Activated CD4-positive, alpha-beta T cell treated with anti-CD3 and anti-CD28 coated beads for 48 hours (primary cell): ENCODE measurements at places on chromosomes 16 and 17.

- DNase-seq: no peak
Measured at GRCh38 chr17:50035421-50035879, 20.5 kb upstream of the ITGA3 start.

- no peak for DNase-seq
Measured at GRCh38 chr16:14148016-14148415, 76.9 kb downstream of the MRTFB start.

DNA sequence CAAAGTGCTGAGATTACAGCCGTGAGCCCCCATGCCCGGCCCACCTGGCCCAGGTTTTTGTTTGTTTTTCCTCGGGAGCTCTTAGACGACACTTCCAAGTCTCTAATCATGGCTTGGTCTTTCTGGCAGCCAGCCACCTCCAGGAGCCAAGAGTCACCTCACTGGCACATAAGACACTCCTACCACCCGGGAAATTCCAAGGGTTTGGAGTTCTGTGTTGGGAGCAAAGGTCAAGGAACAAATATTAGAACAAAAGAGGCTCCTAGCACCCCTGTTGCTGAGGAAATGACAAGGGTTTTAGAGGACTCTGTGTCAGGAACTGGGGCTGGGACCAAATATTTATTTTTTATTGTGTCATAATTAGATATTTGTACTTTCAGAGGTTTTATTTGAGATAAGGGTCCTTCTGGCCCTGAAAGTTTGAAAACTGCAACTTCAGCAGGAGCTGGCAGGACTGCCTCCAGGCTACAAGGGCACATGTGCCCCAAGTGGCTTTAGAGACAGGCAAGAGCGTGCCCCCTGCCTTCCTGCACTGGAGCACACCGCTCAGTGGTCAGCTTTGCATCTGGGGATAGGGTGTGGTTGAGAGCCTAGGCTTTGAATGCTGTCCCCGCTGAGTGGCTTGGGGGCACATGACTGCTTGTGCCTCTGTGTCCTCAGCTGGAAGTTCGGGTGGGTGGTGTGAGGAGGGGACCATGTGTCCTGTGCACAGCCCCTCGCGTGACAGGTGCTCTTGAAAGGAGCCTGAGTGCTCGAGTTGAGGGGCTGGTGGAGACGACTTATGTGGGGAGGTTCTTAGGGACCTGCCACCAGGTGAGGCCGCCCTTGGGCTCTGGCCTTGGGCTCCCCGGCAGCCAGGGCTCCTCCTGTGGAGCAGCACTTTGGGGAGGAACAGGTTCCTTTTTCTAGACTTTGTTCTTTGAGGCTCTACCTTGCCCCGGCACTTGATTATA lies 29.7 kb downstream of the MGRN1 start:
- no peak for DNase-seq

GRCh38 chr17:35683591-35683990 lies 47.8 kb upstream of the RASL10B start:
- no peak for DNase-seq

DNA sequence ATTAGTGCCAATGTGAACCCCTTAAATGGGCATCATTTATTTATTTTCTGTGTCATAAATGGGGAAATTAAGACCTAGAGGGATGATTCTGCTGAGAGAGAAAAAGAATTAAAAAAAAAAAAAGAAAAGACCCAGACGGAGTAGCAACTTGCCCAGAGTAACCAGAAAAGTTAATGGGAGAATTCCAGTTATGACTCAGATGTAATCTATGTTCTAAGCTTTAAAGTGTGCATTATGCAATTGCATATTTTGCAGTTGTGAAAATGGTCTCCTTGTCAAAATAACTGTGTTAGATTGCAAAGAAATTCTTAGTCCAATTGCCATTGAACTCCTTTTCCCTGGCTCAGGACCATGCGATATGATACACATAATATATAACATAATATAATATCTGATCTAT lies 38.6 kb upstream of the TBX2 start:
- no peak for DNase-seq

DNA sequence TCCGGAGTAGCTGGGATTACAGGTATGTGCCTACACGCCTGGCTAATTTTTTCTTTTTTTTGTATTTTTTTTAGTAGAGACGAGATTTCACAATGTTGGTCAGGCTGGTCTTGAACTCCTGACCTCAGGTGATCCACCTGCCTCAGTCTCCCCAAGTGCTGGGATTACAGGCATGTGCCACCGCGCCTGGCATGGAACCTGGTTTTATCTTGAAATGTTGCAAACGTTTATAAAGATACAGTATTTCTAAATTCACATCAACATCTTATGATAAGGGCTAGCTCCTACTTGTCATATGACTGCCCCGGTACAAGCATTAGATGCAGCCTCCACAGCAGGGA lies 1.5 kb upstream of the IST1 start:
- DNase-seq: no peak

GRCh38 chr16:56530872-56531271 lies 11.0 kb upstream of the BBS2 start:
- DNase-seq: no peak

DNA sequence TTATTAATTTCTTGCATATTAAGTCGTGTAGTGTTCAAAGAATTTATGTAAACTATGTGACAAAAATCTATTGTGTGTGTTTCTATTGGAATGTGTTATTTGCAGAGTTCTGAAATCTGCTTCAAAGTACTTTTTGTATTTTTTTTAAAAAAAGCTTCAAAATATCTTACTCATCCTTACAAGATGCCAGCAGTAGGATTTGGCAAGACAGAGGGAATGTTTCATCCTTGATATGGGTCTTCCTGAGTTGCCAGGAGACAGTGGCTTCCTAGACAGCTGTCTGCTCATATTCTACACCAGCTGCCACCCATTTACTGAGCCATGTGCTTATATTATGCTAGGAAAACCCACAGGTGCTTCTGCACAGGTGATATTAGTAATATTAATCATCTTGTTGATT lies 36.4 kb downstream of the EFCAB5 start:
- DNase-seq: no peak

- DNase-seq: no peak
Measured at GRCh38 chr17:57121308-57122042, 36.4 kb downstream of the AKAP1 start.
